Activated naive CD8-positive, alpha-beta T cell treated with anti-CD3 and anti-CD28 coated beads, Interleukin-2, amount 10 ng/mL, durations not matched to agents 7 days and 5 days (primary cell): ENCODE measurements at places on chromosomes 3 and 15. TPM values are rescaled to one million over a fixed set of nuclear protein-coding genes. Genes with fewer than 3 reads are reported as not detected.
A peak's percentile ranks its signal among the peaks of the same experiment; 100 is the strongest.

GRCh38 chr15:78247911-78248310 is 13.5 kb upstream of the ACSBG1 start:
- H3K27ac ChIP-seq: no peak overlapping the region
- no peak overlapping the region for H3K4me3 ChIP-seq
- H3K27me3 ChIP-seq: peaks cover 6% of the 10 kb centered on the region
- no peaks in the 10 kb centered on the region for H3K36me3 ChIP-seq
- DNase-seq: no peak

The B3GALNT1 gene
- 10.4 TPM for total RNA-seq

DNA sequence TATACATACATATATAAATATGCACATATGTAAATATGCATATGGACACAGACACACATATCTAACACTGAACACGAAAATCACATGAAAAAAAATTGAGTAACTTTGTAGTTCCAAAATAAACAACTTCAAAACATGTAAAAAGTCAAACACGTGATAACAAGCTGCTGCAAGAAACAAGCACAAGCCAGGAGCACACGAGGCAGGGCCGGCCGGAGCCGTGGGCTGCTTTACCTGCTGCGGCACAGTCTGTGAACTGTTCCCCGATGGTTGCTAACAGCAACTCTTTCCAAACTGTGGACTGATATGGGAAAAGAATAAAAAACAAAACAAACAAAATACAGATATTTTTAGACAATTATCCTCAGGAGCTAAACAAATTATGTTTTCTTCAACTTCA is 31.6 kb downstream of the EIF4E3 start:
- no peak overlapping the region for H3K27ac ChIP-seq
- H3K4me3 ChIP-seq: no peak overlapping the region
- no peak for DNase-seq
- peaks cover 7% of the 10 kb centered on the region for H3K4me1 ChIP-seq

The IL17RB gene
- total RNA-seq: 0.42 TPM

DNA sequence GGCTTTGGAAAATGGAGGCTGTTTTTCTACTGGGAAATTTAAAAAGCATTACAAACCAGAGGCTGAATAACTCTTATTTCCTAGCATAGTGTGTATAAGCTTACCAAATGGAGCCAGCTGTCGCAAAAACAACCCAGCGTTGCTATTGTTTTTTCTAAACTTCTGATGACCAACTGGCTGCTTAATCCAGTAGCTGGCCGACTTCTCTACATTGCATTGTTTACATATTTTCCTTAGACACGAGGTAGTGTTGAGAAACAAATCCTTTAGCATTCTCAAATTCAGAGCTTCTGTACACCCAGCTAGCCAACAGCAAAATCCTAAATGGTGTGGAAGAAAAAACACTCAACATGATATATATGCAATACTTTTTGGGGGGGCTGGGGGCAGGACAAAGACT is 161.0 kb upstream of the ADAMTS9 start:
- H3K27ac ChIP-seq: no peak overlapping the region
- no peak for DNase-seq
- H3K4me1 ChIP-seq: no peaks in the 10 kb centered on the region

DNA sequence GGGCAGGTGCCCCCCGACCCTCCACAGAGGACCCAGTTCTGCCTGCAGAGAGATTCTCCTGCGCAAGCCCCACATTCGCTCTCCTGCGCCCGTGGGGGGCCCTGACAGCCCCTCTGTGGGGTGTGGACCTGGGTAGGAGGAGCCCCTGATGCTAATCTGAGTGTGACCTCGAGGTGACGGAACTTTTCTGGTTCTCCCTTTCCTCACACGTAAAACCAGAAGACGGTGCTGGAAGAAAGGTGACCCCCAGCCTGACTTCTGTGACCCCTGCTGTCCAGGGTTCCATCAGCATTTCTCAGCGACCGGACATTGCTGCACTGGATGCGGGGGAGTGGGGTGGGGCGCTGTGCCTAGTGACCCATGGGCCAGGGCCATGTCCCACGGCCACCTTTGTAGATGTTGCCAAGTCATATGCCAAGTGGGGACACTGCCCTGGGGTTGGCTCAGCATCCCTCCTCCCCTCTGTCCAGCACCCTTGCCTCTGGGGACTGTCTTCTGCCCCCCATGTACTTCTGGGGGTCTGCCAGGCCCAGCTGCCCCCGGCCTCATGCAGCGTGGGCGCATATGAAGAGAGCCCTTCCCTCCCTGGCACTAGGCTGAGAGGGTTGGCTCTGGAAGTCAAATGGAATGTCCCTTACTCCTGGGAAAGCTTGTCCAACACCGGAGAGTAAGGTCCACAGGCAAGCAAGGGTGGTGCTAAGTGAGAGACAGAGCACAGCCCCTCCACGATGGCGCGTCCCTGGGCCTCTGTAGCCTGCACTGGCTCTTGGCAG is 129.1 kb upstream of the MEF2A start:
- H3K27me3 ChIP-seq: peaks cover 4% of the 10 kb centered on the region
- peak overlapping the region; percentile 65 for H3K27ac ChIP-seq
- no peak overlapping the region for H3K4me3 ChIP-seq
- H3K4me1 ChIP-seq: peaks cover 24% of the 10 kb centered on the region
- no peaks in the 10 kb centered on the region for H3K36me3 ChIP-seq
- peak; percentile 24 for DNase-seq

GRCh38 chr3:142209655-142210054 is 15.7 kb downstream of the GK5 start:
- no peak for DNase-seq
- H3K36me3 ChIP-seq: peaks cover 46% of the 10 kb centered on the region
- no peak overlapping the region for H3K4me3 ChIP-seq
- no peaks in the 10 kb centered on the region for H3K4me1 ChIP-seq

DNA sequence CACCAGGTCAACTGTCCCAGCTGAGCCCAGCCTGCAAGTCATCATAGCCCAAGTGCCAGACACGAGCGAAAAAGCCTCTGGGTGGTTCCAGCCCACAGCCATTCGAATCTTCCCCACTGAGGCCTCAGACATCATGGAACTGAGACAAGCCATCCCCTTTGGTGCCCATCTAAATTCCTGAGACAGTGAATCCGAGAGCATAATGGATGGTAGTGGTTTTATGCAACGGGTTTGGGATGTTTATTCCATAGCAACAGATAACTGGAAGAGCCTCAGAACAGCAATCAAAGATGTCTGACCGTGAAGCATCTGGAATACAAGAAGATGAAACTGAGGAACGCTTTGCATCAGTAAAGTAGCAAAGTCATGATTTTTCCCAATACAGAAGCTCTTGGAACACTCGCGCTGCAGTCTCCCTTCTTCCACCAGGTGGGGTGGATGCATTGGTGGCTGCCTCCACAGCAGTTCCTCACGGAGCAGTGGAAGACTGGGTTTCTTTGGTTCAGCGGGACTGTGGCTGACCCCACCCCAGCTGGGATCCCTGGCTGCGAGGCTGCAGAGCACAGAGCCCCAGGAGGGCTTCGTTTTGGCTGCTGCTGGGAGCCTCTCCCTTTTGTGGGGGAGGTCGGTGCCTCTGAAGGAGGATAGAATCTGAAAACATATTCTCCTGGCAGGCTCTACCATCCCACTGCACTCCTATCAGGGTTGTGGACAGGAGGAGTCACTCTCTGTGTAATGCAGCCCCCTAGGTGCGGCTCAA is 26.4 kb upstream of the PDE8A start:
- H3K36me3 ChIP-seq: no peaks in the 10 kb centered on the region
- H3K4me3 ChIP-seq: no peak overlapping the region
- DNase-seq: no peak
- peaks cover 21% of the 10 kb centered on the region for H3K27me3 ChIP-seq
- H3K27ac ChIP-seq: no peak overlapping the region

The NRROS gene
- total RNA-seq: 17.0 TPM

DNA sequence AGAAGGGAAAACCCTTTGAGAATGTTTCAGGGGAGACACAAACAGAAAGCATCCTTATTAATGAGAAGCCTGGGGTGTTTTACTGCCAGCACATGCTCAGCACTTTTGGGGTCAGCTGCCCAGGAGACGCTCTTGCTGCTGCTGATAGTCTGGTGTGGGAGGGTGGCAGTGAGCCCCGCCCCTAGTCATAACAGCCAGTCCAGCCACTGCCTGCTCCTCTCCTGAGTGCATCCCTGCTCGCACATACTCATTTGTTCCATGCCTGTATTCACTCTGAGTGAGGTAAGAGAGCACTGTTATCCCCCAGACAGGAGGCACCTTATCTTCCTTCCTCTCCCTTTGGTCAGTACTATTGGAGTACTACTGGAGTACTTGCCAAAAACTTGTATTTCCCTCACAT is 101.3 kb downstream of the ETFA start:
- no peaks in the 10 kb centered on the region for H3K27me3 ChIP-seq
- no peak for DNase-seq
- H3K36me3 ChIP-seq: peaks cover 4% of the 10 kb centered on the region
- H3K4me1 ChIP-seq: no peaks in the 10 kb centered on the region

- peaks cover 2% of the 10 kb centered on the region for H3K36me3 ChIP-seq
- no peak for DNase-seq
- peaks cover 7% of the 10 kb centered on the region for H3K4me1 ChIP-seq
- no peak overlapping the region for H3K4me3 ChIP-seq
- H3K27ac ChIP-seq: no peak overlapping the region
Observed at GRCh38 chr3:194189243-194189791, 53.4 kb downstream of the HES1 start.
